Cortex of kidney (tissue), 1 donor: ENCODE measurements at places on chromosomes 2 and 18.

GRCh38 chr2:11842336-11842735 is 95.9 kb downstream of the LPIN1 start:
- no peak for DNase-seq

GRCh38 chr2:234708091-234708683 is 211.3 kb upstream of the ARL4C start:
- no peak for DNase-seq

- DNase-seq: no peak
These were observed 74.6 kb upstream of the UNC80 start for GRCh38 chr2:209696836-209697711.

GRCh38 chr2:189982780-189983394 is 79.6 kb downstream of the MSTN start:
- DNase-seq: no peak

- DNase-seq: no peak
These were observed 73.1 kb upstream of the TPO start for GRCh38 chr2:1340141-1340512.

- no peak for DNase-seq
These were observed 104.5 kb upstream of the EPC2 start for GRCh38 chr2:148540022-148540421.

DNA sequence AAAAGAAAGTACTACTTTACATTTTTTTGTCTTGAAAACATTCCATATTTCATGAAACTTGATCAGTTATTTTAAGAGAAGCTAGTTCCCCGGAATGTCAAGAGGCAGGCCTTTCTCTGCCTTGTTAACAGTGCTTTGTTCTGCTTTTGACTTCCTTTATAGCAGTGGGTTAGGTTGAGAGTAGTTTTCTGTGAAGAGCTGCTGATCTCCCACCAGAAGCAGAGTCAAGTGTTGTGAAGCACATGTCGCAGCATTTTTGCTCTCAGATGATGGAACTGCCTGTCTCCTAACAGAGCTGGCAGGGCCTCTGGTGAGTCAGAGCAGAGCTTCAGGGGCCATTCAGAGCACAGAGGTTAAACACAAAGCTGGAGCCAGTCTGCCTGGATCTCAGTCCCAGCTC is 871.8 kb downstream of the SLC4A3 start:
- no peak for DNase-seq

- no peak for DNase-seq
These were observed 170.9 kb downstream of the CAPN13 start for GRCh38 chr2:30636311-30636710.

- no peak for DNase-seq
These were observed 247.8 kb downstream of the TXNL1 start for GRCh38 chr18:56390626-56391025.

DNA sequence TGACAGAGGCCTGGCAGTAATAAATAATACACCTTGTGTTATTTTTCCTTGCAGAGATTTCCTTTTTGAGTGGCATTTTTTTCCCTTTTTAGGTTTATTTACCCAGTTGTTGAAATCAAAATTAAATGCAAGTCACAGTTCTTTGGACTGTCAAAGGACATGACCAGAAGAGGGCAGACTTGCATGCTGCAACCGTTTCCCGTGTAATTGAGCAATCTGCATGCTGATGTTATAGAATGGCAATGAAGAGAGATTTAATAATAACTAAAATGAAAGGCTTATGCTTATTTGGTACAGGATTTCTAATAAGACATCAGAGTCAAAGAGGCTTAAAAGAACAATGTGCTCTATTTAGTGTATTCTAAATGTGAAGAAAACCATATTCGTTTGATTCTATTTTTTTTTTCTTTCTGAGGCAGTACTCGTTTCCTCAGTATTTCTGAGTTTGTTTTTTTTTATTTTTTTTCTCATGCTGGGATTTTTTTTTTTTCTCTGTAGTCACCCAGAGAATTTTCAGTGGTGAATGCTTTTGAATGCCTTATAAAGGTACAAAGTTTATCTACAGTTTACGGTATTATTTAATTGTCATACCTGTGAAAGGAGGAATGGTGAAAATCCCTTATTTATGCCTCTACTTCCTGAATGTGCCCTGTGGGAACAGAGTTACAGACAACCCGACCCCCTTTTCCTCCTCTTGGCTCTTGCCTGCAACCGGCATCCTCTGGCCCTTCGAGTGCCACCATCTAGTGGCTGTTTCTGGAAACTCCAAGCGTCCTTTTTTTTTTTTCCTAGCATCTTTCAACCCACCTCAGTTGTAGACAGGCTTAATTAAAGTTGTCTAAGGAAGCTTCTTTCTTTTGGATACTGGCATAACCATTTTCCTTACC is 368.5 kb downstream of the LRRTM1 start:
- DNase-seq: no peak

DNA sequence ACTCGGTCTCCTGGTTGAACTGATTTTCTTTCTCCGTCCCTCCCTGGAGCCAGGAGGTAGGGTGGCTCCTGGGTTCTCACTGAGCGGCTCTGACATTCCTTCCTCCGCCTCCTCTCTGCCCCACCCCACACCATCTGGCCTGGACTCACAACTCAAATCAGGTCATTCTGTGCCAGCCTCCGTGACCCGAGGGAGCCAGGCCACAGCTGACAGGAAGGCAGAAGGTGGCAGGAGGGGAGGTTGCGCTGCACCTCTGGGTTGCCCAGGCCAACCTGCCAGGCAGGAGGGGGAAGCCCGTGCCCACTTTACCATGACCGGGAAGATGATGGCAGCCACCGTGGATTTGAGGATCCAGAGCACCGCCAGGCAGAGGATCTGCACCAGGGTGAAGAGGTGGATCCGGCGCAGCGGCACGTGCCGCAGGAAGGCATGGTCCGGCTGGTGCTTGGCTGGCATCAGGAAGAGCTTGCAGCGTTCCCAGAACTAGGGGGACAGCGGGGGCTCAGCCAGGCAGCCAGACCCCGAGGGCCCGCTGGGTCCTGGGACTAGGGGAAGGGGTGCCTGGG is 28.3 kb downstream of the MTHFD2 start:
- DNase-seq: no peak

- no peak for DNase-seq
These were observed 271.5 kb downstream of the HDAC4 start for GRCh38 chr2:239129147-239129920.

DNA sequence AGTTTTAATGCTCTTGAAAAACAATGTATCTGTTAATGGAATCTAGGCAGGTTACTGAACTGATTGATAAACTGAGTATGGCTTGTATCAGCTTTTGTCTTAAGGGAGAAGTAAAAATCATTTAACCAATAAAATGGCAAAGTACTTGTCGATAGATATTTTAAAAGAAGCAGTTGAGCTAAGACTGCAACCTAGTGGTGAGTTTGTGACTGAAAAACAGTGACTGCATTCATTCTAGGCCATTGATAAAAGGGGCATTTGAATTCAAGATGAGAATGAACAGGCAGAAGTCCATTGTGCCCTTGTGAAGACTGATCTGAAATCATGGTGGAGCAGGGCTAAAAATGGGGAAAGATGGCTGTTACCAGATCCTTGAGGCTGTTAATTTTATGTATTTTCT is 59.4 kb upstream of the MSTN start:
- no peak for DNase-seq

- DNase-seq: no peak
These were observed 11.2 kb upstream of the KLF11 start for GRCh38 chr2:10031886-10032745.

DNA sequence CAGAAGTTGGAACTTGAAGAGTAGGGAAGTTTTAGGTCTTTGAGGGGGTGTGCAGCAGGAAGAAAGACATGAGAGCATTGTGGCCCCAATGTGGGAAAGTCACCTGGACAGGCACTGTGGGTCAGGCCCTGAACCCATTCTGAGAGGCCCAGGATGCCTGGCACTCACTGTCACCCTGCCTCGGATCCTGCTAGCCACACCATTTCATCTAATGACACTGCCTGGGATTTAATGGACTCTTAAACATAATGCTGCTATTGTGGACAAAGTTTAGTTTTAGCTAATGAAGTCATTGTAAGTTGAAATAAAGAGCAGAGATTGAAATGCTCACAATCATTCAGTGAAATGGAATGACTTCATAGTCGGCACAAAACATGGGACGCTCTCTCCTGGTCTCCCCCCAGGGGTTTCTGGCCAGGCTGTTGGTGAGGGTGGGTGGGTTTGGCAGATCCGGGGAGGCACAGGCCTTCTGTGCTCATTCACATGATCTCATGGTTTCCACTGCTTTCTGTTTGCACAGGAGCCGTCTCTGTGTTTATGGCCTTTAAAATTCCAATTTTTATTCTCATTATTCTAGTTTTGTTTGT is 141.8 kb upstream of the KLHL29 start:
- DNase-seq: no peak

DNA sequence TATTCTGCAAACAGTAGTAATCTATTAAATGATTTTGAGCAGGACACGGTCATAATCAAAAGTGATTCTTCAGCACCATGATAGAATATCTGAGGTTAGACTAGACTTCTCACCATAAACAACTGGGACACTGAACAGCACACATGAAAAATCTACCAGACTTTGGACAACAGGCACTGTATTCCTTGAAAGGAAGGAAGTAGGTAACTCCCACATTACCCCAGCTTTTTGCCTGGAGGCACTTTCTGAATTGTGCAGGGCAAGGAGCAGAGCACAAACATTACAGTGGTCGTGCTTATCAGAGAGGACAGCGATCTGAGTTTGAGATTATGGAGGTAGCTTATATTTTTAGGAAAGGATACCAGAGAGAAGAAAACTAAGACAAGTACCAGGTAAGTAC is 25.3 kb upstream of the IL1RL1 start:
- DNase-seq: no peak

GRCh38 chr18:11178951-11179549 is 29.7 kb upstream of the PIEZO2 start:
- no peak for DNase-seq

DNA sequence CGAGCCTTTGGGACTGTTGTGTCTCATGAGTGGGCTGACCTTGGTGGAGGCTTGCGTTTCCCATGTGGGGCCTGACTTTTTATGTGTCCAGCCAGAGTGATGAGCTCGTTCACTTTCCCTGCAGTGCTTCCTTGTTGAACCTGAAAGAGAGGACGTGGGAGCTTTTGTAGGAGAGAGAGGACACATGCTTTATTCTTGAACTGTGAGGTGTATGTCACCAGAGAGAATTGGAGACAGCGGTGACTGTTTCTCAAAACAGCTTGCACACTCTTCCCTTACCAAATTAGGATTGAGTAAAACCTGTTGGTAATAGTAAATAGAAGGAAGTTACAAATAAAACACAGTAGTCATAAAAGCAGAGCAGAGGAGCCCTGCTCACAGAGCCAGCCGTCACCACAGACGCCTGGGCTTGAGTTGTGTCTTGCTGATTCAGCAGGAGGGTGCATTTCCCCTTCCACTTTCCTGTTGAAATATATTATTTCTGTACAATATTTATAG is 60.7 kb downstream of the INPP4A start:
- no peak for DNase-seq

DNA sequence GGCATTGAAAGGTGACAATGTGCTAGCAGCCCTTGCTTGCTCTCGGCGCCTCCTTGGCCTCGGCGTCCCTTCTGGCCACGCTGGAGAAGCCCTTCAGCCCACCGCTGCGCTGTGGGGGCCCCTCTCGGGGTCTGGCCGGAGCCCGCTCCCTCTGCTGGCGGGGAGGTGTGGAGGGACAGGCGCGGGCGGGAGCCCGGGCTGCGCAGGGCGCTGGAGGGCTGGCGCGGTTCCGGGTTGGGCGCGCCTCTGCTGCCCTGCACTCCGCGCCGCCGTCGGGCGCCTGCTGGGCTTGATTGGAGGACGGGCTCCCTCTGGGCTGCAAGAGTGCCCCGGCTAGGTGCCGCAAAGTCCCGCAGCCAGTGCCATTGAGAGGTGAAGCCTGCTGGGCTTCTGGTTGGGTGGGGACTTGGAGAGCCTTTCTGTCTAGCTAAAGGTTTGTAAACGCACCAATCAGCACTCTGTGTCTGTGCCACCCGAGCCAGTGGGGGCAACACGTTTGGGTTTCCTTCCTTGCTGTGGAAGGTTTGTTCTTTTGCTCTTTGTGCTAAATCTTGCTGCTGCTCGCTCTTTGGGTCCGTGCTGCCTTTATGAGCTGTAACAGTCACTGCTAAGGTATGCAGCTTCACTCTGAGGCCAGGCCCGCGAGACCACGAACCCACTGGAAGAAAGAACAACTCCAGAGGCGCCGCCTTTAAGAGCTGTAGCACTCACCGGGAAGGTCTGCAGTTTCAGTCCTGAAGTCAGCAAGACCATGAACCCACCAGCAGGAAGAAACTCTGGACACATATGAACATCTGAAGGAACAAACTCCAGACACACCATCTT is 14.8 kb upstream of the IMP4 start:
- no peak for DNase-seq

GRCh38 chr2:208013285-208014178 is 11.8 kb downstream of the PLEKHM3 start:
- DNase-seq: no peak

- no peak for DNase-seq
These were observed 110.9 kb upstream of the BZW1 start for GRCh38 chr2:200700856-200701255.

- DNase-seq: no peak
These were observed 41.3 kb downstream of the PTPN2 start for GRCh38 chr18:12842459-12843380.

- DNase-seq: no peak
These were observed 766.1 kb upstream of the SALL3 start for GRCh38 chr18:78213361-78213994.

- no peak for DNase-seq
These were observed 1234.4 kb downstream of the SUCLG1 start for GRCh38 chr2:83224591-83225200.

DNA sequence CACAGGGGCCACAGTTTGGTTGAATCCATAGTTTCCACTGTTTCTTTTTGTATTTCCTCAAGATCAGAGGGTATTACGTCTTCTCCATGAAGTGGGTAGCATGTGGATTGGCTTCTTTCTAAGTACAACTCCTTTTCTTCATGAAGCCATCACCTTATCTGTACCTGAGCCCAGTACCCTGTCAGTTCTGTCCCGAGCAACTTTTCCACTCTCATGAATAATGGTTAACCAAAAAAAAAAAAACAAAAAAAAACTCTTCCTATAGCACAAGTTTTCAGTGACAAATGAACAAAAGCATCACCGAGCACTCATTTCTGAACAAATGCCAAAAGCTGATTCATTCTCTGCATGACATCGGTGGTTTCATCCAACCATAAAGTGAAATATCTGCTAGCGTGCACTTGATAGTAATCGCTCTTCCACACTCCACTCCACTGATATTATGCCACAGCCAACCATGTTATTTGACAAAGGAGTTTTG is 53.0 kb upstream of the CCDC150 start:
- DNase-seq: no peak

GRCh38 chr2:106948540-106948939 is 62.6 kb upstream of the ST6GAL2 start:
- no peak for DNase-seq

- DNase-seq: no peak
These were observed 836.5 kb upstream of the ID2 start for GRCh38 chr2:7845332-7845731.

GRCh38 chr2:137947728-137948336 is 16.4 kb upstream of the HNMT start:
- DNase-seq: no peak

DNA sequence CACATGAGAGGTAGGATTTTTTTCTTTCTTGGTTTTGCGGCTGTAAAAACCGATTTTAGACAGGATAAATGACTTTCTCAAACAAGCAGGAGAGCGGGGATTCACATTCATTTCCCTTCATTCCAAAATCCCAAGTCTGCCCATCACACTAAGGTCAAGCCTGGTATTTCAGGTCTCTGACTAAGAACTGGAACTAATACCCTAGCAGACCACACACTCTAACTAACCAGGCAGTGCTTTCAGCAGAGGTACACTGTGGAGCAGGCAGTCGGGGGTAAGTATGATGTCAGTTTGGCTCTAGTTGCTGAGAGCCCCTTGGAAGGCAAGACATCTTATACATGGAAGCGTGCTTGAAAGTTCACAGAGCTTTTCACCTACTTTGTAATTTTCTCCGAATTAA is 128.1 kb upstream of the LHCGR start:
- no peak for DNase-seq
